ENCODE measurements at places on chromosomes 16 and 17.

DNA sequence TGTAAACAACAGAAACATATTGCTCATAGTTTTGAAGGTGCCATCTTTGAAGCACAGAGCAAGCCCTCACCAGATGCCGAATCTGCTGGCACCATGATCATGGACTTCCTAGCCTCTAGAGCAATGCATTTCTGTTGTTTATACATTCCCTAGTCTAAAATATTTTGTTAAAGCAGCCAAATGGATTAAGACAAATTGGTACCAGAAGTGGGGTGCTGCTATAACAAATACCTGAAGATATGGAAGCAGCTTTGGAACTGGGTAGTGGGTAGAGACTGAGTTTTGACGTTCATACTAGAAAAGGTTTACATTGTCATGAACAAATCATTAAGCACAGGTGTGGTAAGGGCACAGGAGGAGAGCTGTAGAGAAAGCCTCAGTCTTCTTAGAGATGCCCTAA is 13.6 kb downstream of the SGF29 start:
- H3K27ac ChIP-seq: no peak overlapping the region
- DNase-seq: no peak
- H3K36me3 ChIP-seq: no peaks in the 10 kb centered on the region
- no peaks in the 10 kb centered on the region for H3K27me3 ChIP-seq
- H3K4me3 ChIP-seq: no peak overlapping the region
- H3K4me1 ChIP-seq: no peaks in the 10 kb centered on the region

- H3K36me3 ChIP-seq: no peaks in the 10 kb centered on the region
- no peak overlapping the region for H3K4me3 ChIP-seq
- no peaks in the 10 kb centered on the region for H3K27me3 ChIP-seq
- no peak overlapping the region for H3K27ac ChIP-seq
Measured at GRCh38 chr17:60164697-60165096, 14.9 kb downstream of the CA4 start.

- H3K4me3 ChIP-seq: no peak overlapping the region
- no peak for DNase-seq
- H3K4me1 ChIP-seq: peaks cover 82% of the 10 kb centered on the region
- H3K36me3 ChIP-seq: peaks cover 17% of the 10 kb centered on the region
Measured at GRCh38 chr17:17177176-17177575, 29.0 kb downstream of the PLD6 start.

GRCh38 chr16:53262645-53263044 is 171.6 kb upstream of the RBL2 start:
- H3K27me3 ChIP-seq: no peaks in the 10 kb centered on the region
- H3K36me3 ChIP-seq: peaks cover 11% of the 10 kb centered on the region
- no peak for DNase-seq
- no peak overlapping the region for H3K4me3 ChIP-seq

- DNase-seq: no peak
- H3K27me3 ChIP-seq: no peaks in the 10 kb centered on the region
- no peak overlapping the region for H3K4me3 ChIP-seq
- no peak overlapping the region for H3K27ac ChIP-seq
Measured at GRCh38 chr17:29344201-29344856, 45.8 kb upstream of the TAOK1 start.

DNA sequence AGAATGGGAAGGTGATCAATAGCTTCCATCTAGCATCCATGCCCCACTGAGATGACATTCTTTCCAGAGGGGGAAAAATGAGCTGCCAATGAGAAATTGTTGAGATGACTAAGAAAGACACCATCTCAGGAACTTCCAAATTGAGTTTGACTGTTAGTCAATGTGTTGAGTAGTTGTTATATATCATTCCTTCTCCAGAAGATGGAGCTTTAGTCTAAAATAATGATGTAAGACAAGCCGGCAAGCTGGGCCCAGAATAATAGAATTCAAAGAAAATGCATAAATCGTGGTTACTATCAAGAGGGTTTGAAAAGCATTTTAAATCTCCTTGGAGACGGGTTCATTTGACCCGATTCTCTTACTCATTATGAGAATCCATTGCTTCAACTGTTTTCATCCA is 71.0 kb upstream of the ATF7IP2 start:
- H3K36me3 ChIP-seq: no peaks in the 10 kb centered on the region
- H3K27me3 ChIP-seq: no peaks in the 10 kb centered on the region
- H3K4me3 ChIP-seq: no peak overlapping the region
- no peak for DNase-seq

- H3K36me3 ChIP-seq: no peaks in the 10 kb centered on the region
- H3K4me1 ChIP-seq: no peaks in the 10 kb centered on the region
- H3K4me3 ChIP-seq: no peak overlapping the region
- no peak for DNase-seq
- no peak overlapping the region for H3K27ac ChIP-seq
- H3K27me3 ChIP-seq: no peaks in the 10 kb centered on the region
Measured at GRCh38 chr16:12681653-12682052, 122.0 kb downstream of the CPPED1 start.

DNA sequence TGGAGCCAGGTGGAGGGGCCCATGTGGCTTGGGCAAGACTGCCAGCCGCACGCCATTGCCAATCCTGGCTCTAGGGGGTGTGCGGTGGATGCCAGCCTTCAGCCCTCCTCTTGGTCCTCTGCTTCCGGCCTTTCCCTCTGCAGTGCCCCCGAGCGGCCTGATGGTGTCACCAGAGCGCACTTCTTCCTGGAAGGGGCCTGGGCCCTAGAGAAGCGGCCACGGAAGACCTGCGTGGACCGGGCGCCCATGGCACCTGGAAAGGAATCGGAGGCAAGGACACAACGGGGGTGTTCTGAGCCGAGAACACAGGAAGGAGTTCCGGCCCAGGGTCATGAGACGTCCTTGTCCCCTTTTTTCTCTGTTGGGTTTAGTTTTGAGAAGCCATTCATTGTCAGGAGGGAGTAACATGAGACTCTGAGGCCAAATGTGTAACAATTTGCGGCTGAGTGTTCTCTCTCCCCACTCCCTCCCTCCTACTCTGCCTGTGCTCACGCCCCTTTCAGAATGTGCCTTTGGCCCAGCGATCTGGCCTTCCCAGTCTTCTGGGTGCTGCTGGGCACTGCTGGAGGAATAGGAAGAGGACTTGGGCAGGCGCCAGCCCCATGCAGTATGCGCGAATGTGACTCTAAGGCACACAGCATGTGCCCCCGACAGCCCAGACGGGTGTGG is 92.8 kb downstream of the IRX3 start:
- no peak overlapping the region for H3K4me3 ChIP-seq
- no peak for DNase-seq
- no peak overlapping the region for H3K27ac ChIP-seq
- H3K36me3 ChIP-seq: no peaks in the 10 kb centered on the region
- H3K27me3 ChIP-seq: no peaks in the 10 kb centered on the region

DNA sequence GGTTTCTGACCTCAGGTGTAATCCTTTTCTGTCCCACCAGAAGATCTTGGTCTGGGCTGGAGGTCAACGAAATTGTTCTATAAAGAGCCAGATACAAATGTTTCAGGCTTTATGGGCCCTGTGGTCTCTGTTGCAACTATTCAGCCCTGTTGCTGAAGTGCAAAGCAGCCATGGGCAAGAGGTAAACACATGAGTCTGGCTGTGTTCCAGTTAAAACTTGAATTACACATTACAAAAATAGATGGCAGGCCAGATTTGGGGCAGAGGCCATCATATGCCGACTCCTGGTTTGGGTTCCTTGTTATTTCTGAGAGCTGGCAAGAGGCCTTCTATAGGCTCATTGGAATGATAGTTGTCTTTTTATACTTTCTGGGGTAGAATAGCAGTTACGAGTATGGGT is 114.4 kb downstream of the SDR42E1 start:
- H3K4me3 ChIP-seq: no peak overlapping the region
- no peaks in the 10 kb centered on the region for H3K36me3 ChIP-seq
- no peak overlapping the region for H3K27ac ChIP-seq
- H3K27me3 ChIP-seq: no peaks in the 10 kb centered on the region
- DNase-seq: no peak

Data from effector memory CD4-positive, alpha-beta T cell (primary cell).